NCI-H2081 (cell line): ENCODE measurements at places on chromosomes 1 and 21.

- no peak for DNase-seq
Observed at GRCh38 chr1:27994060-27994459, 34.3 kb downstream of the XKR8 start.

GRCh38 chr1:51231120-51231519 lies 5.0 kb upstream of the RNF11 start:
- DNase-seq, result no peak

DNA sequence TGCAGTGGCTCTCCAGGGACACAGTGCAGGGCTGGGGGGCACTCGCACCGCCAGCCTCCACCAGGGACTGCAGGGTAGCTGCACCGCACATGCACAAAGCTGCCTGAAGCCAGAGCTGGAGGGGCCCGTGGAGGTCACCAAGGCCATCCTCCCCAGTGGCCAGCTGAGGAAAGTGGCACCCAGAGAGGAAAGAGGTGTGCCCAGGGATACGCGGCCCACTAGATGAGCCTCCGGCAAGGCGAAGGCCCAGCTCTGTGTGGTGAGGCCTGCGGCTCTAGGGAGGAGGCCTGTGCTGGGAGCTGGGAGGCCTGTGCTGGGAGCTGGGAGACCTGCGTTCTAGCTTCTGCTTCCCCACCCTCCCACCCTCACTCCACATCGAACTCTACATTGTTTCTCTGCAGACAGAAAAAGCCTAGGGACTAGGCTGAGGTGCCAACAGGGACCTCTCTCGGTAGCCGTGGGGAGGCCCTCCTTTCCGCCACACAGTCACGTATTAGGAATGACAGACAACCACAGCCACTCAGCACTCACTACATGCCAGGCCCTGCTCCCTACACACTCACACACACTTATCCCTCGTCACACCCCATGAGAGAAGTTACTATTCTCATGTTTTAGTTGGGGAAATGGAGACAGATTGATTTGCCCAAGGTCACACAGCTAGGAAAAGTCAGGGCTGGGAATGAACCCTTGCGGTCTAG lies 921 bp upstream of the ASCL5 start:
- no peak for DNase-seq

GRCh38 chr1:161739865-161740566 lies 9.6 kb upstream of the DUSP12 start:
- DNase-seq, result no peak

DNA sequence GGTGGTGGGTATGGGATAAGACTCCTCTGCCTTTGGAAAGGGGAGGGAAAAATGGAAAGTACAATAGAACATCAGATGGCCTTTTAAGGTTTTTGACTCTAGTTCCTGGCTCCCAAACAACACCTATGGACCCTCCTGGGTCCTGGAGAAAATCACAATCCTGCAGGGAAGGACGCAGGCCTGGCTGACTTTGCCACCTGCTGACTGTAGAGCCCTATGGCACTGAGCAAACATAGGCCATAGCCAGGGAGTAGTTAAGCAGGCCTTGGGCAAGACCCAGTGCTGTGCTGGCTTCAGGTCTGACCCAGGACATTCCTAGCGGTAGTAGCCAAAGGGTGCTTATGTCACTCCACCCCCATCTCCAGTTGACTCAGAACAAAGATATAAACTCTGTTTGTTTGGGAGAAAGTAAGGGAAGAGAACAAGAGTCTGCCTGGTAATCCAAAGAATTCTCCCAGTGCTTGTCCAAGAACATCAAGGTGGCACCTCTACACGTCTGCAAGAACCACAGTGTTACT lies 149.0 kb downstream of the SLC44A5 start:
- no peak for DNase-seq

DNA sequence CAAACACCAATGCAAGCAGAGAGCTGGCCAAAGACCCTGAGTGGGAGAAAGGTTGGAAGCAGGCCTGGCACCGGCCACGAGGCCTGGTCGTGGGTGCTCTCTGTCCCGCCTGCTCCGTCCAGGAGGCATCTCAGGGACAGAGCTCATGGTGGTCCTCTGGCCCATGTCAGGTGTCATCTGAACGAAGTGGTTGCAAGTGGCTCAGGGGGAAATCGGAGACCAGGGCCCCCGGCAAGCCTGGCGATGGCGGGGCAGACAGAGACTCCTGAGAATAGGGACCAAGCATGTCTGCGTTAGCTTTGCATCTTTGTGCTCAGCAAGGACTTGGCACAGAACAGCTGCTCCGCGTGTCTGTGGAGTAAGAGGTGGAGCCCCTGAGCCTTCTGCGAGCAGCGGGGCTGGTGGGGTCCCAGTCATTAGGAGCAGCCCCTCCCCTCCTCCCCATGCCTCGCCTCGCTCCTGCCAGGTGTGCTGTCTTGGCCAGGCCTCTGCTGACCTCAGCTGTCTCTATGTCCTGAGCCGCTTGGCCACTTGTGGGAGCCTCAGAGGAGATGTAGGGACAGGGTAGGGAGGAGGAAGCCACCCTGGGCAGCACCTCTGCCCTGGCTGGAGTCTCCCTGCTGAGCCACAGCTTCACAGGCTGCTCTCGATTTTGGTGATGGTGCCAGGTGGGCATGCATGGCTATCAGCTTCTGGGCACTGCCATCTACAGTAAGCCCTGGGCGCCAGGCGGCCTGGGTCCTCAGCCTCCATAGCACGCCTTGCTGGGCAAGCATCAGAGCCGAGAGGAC lies 362.9 kb upstream of the VAMP3 start:
- DNase-seq, result no peak

- DNase-seq, result no peak
Observed at GRCh38 chr21:43849532-43850299, 15.3 kb upstream of the AGPAT3 start.

DNA sequence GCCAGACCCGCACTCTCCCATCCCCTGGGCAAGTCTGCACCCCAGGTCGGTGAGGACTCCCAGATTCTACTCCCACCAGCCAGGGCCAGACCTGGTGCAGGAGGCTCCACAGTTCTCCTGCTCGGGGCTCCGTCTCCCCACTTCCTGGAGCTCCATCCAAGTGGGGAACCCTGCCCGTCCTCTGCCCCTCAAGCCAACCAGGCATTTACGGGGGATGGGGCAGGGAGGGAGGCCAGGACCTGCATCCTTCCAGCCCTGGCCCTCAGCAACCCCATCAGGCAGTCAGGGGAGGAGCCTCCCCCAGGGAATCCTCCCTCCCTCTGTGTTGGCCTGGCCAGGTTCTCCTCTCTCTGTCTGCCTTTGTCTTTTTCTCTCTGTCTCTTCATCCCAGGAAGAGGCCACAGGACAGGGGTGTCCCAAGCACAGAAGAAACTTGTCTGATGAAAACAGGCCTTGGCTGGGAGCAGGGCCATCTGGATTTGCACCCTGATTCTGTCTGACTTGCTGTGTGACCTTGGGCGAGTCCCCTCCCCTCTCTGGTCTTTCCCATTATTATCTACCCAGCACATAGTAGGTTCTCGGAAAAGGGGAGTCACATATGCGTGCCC lies 18.5 kb upstream of the EPHA2 start:
- DNase-seq, result no peak

GRCh38 chr1:167263819-167264464 lies 43.3 kb downstream of the POU2F1 start:
- no peak for DNase-seq

GRCh38 chr1:221664253-221664652 lies 77.6 kb downstream of the DUSP10 start:
- peak; percentile 50 for DNase-seq

DNA sequence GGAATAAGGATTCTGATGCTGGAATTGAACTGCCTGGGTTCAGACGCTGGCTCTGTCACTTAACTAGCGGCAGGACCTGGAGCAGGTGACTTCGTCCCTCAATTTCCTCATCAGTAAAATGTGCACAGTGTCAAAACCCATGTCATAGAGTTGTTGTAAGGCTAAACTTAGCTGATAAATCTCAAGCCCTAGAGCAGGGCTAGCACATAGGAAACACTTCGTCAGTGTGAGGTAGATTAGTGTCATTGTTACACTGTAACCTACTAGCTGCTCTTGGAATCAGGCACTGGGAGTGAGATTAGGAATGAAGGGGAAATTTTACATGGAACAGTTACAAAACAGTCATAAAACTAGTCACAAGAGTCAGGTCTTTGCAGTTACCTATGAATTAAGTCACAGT lies 56.1 kb upstream of the ANGPTL1 start:
- DNase-seq, result no peak

- peak; percentile 48 for DNase-seq
Observed at GRCh38 chr21:15592271-15592860, 137.4 kb upstream of the USP25 start.

DNA sequence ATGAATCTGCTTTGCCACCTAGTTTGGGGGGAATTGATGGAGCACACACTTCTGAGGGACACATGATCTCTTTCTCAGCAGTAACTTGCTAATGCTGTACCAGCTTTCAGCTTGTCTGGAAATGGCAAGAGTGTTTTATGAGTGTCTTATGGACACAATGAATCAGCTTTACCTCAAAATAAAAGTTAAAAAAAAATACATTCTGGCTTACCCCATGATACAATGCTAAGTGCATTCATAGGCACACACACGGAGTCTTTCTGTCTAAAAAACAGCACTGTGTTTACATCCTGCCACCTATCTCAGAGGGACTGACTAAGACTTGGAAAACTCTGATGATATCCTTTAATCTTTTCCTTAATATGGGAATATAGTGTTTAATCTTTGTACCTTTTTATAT lies 455.5 kb upstream of the ADAMTS5 start:
- DNase-seq, result no peak

- DNase-seq, result no peak
Observed at GRCh38 chr21:41835711-41836154, 43.4 kb downstream of the PRDM15 start.

DNA sequence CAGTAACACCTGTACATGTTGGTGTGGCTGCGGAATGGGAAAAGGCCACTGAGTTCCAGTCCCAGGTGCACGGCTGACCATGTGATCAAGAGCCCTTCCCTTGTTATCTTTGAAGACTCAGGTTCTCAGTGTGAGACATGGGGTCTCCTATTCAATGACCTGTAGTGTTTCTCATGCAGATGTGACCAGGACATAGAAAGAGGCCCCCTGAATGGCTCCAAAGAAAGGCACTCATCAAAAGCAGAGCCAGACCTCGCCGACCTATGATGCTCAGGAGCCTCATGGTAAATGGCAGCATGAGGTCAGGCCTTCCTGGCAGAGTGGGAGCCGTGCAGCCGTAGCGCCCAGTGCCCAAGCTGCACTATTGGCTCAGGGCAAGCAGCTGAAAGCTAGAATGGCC lies 42.3 kb upstream of the HAO2 start:
- DNase-seq, result no peak

GRCh38 chr1:24157918-24158481 lies 15.1 kb upstream of the IL22RA1 start:
- DNase-seq, result no peak

DNA sequence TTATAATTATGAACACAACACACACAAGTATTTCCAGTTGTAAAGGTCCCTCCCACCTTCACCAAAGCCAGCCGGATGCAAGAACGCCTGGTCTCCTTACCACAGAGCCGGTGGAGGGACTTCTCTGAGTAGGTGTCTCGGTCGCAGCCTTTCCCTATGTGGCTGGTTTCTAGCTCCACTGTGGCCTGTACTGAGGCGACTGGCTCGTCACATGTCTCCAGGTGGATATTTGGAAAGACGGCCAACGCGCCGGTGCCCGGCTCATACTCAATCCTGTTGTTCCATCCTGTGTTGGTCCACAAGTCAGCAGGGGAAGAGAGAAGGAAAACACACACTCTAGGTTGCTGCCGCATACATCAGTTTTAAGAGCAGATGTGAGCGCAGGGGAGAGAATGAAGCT lies 74.4 kb downstream of the CLSTN1 start:
- DNase-seq, result no peak

- no peak for DNase-seq
Observed at GRCh38 chr21:15122241-15122640, 57.4 kb upstream of the NRIP1 start.

GRCh38 chr1:7550261-7550865 lies 220.7 kb upstream of the VAMP3 start:
- DNase-seq, result no peak

DNA sequence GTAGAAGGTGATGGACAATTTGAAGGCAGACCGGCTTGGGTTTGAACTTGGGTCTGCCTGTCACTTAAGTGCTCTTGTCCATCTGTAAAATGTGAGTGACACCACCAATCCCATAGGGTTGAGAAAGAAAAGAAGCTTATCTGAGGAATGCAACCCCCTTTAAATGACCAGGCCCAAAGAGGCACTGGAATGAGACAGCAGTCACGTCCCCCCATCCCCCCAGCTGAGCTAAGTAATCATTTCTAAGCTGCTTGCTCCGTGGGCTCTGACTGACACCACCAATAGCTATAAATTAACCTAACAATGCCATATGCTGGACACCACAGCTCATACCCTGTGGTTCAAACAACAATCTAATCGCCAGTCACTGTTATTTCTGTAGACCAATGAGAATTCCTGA lies 15.1 kb downstream of the LCA5L start:
- no peak for DNase-seq

DNA sequence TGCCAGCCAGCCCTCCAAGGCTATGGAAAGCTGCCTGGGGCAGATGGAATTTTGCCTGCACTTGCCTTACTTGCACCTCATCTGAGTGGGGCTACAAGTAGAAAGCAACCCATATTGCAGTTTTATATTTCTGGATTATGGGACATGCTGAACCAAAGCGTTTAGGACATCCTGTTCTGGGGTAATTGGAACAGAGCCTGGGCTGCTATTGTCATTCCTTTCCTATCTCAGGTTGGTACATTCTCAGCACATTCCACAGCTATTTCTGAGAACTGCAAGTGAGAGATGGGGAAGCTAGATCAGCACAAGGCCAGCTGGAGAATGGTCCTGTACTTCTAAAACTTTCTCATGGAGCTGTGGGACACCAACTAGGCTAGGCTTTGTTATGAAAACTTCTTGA lies 713.8 kb downstream of the KCNT2 start:
- no peak for DNase-seq

DNA sequence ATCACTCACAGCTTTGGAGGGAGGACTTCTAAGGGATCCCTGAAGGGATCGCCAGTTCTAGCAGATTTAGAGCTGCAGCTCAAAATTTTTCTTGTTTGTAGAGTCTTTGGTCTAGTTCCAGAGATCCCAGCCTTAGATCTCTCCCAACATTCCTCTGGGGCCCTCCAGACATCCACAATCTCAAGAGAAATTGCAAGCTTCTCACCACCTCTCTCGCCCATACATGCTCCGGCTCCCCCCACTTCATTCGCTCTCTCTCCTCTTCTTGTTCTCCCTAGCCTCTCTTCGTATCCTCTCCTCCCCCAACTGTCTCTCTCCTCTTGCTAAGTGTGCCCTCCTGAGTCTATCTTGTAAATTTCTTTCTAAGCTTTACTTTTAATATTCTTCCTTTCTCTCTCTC lies 15.1 kb upstream of the TUT4 start:
- no peak for DNase-seq

DNA sequence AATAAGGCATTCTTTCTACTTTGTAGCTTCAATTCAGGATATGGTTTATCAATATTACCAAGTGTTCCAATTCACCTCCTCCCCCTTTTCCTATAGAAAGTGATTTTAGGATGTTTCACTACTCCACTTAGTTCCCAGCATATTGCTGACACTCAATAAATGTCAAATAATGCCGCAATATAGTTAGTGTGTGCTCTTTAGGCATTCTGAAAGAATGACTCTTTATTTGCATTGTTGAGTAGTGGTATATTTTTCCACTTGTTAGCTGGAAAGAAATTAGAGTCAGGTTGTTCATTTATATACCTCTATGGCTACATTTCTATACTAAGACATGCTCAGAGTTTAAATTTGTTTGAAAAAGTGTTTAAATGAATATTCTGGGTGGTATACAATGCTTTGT lies 154.6 kb upstream of the C1orf105 start:
- no peak for DNase-seq
